Cortex of kidney (tissue), 1 donor: ENCODE measurements at places on chromosomes 3 and 15.

DNA sequence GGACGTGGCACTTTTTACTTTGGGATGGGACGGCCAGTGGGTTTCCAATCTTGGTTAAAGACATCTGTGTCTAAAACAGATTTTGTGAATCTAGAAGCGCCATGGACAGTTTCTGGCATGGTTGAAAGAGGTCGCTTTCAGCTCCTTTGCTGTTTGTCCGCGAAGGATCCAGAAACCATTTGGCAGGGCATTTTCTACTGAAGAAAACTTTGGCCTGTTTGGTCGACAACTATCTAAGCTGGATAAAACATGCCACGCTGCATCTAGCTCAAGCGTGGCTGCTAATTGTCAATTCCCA is 730 bp upstream of the RORA start:
- DNase-seq: no peak

DNA sequence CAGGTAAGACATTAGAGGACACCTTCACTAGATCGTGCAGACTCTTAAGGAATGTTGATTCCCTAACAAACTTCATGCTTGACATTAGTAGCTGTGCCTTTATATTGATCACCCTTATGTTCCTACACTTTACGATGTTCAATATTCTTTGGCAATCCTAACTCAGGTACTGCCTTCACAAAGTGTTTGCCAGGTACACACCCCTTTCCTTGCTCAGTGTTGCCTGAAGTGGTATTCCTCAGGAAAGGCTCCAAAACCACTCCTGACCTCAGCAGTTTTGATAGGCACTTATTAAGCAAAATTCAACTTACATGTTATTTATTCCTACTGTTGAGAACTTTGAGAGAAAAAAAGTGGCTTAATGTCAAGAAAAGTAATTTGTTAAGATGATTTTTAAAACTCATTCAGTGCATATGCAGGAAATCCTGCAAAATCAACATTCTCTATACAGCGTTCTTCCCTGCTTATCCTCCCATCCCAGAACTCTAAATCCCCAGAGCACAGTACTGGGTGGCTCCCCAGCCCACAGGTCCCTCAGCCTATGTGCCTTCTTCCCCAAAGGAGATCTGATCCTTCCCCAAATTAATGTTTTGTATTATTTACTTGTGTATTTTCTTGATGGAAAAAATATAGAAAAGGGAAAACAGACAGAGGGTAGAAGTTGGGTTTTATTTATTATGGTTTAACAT is 260.7 kb downstream of the MECOM start:
- DNase-seq: no peak

DNA sequence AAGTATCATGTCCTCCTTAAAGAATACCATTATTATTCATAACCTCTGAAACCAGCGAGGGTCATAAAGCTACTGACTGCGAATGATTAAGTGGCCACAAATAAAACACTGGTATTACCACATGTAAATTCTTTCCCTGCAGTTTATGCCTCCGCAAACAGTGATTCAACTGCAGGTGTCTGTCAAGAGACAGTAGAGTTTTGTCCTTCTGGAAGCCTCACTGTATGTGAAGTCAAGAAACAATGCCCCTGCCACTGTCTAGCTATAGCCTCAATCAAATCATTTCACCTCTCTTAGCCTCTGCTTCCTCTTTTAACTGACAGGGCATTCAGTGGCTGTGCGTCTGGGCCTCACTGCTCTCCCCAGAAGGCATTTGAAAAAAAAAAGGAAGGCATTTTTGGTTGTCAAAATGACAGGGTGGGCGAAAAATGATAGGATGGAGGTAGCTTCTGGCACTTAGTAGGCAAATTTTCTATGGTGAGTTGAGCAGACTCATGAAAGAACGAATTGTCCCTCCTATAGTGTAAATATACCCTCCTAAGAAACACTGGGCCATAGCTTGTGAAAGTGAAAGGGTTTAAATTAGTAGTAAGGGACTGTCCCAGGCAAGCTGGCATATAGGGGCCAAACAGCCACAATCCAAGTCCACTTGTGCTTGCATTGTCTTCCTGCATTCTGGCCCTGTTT is 66.7 kb downstream of the FILIP1L start:
- DNase-seq: no peak

DNA sequence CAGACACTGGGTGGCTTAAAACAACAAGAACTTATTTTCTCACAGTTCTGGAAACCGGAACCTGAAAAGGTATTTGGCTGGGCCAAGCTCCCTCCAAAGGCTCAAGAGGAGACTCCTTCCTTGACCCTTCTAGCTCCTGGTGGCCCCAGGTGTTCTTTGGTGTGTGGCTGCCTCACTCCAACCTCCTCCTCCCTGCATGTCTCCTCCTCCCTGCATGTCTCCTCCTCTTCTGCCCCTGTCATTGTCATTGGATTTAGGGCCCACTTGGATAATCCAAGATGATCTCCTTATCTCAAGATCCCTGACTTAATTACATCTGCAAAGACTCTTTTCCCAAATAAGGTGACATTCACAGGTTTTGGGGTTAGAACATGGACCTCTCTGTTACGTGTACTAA is 69.8 kb upstream of the MFGE8 start:
- no peak for DNase-seq

DNA sequence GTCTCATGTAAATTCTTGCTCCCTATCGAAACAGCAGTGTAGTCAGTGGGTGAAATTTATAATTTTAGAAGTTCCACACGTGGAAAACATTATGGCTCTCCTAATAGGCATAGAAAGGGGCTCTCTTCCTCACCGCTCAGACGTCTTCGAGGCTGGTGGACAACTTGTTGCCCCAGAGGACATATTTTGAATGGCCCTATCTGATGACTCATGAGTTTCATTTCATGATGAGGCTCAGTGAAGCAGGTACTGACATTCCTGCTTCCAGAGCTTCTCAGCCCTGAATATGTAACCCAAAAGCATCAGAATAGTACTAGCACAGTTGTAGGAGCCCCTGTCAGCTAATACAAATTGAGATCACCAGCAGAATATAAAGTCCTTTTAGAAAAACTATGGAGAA is 117.9 kb downstream of the HERC1 start:
- no peak for DNase-seq

DNA sequence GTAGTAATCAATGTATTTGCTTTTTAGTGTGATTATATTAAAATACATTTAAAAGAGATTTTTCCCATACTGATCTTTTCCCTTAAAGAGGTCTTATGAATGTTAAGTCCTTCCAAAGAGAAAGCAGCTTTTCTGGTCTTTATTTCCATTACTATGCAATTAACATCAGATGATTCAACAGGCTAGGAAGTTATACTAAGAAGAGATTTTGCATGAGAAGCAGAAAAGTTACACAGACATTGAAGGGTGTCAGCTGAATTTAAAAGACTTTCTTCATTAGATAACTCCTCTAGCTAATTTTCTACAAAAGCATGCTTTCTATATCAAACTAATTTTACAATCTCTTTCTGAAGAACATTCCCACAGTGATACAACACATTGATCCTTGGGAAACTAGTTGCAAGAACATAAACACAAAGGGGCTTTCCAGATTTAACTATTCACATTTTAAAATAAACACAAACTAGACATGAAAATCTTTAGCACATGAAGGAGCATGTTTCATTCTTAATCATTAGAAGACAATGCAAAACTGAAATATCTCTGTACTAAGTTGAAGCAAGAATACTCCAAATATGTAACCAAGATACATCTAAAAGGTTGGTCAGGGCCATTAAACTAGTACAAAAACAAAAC is 965.8 kb downstream of the ROBO1 start:
- no peak for DNase-seq

GRCh38 chr3:184635126-184635525 is 73.5 kb downstream of the EPHB3 start:
- DNase-seq: no peak

GRCh38 chr3:100104442-100104798 is 9.9 kb downstream of the FILIP1L start:
- no peak for DNase-seq

DNA sequence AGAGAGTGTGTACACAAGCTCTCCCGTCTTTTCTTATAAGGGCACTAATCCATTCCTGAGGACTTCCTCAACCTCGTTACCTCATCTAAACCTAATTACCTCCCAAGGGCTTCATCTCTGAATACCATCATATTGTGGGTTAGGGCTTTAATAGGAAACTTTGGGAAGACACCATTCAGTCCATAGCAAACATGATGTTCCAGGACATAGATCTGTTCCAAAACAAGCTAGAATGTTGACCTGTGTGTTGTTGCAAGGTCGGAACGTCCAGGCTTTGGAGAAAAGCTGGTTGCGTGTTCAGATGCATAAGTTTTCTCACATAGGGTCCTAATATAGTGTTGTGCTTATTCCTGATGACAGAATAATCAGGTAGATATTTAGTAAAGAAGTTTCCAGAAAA is 9.7 kb upstream of the TMEM87A start:
- no peak for DNase-seq

DNA sequence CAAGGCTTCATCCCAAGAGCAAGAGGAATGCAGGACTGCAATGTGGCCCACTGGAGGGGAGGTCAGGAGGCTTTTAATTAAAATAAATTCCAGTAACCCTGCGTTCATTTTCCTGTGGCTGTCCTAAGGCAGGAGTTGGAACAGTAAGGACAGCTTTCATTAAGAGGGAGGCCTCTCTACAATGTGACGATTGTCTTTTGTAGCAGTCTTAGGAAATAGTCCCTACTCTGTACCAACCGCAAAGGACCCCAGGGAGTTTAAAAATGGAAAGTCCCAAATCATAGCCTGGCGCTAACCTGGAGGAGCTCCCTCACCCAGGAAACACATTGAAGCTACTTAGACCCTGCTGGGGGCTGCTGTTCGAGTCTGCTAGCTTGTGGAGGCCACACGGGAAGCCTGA is 62.8 kb downstream of the SYNM start:
- no peak for DNase-seq

- DNase-seq: no peak
Measured at GRCh38 chr3:10889206-10889960, 73.4 kb downstream of the SLC6A11 start.

- no peak for DNase-seq
Measured at GRCh38 chr3:42855547-42856380, 19.9 kb downstream of the CYP8B1 start.

GRCh38 chr3:133393204-133393603 is 6.7 kb upstream of the BFSP2 start:
- no peak for DNase-seq

GRCh38 chr3:71907996-71908395 is 123.0 kb upstream of the PROK2 start:
- DNase-seq: no peak

DNA sequence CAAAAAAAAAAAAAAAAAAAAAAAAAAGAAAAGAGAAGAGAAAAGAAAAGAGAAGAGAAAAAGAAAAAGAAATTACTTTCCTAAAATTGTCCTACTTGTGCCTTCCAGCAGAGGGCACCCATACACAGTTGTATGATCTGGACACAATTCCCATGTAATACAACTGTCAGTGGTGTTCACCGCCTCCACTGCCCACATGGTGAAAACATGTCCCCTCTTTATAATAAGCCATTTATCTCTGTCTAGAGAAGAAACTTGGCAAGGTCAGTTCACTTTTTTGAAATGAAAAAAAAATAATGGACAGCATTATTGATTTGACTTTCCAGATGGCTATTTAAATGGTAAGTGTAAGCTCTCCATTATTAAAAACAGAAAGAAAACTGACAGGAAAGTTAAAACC is 459.4 kb downstream of the GBE1 start:
- no peak for DNase-seq

- no peak for DNase-seq
Measured at GRCh38 chr3:37686220-37686619, 175.5 kb upstream of the CTDSPL start.

- DNase-seq: no peak
Measured at GRCh38 chr15:41961001-41961518, 11.3 kb downstream of the EHD4 start.

DNA sequence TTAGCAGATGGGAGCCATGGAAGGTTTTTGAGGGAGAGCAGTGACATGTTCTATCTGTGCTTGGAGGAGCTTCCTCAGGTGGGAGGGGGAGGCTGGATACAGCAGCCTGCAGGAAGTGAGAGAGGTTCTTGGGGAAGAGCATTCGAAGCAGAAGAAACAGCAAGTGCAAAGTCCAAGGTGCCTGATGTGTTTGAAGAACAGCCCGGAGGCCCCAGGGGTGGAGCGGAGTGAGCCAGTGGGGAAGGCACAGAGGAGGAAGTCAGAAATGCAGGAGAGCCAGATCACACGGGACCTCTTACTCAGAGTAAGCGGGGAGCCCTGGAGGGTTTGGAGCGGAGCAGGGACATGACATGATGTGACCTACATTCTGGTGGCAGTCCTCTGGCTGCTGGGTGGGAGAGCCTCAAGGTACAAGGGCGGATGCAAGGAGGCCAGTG is 10.8 kb downstream of the ITGA11 start:
- DNase-seq: no peak

GRCh38 chr3:15055019-15055557 is 10.0 kb downstream of the MRPS25 start:
- no peak for DNase-seq

- DNase-seq: no peak
Measured at GRCh38 chr15:77123854-77124253, 52.9 kb upstream of the TSPAN3 start.

DNA sequence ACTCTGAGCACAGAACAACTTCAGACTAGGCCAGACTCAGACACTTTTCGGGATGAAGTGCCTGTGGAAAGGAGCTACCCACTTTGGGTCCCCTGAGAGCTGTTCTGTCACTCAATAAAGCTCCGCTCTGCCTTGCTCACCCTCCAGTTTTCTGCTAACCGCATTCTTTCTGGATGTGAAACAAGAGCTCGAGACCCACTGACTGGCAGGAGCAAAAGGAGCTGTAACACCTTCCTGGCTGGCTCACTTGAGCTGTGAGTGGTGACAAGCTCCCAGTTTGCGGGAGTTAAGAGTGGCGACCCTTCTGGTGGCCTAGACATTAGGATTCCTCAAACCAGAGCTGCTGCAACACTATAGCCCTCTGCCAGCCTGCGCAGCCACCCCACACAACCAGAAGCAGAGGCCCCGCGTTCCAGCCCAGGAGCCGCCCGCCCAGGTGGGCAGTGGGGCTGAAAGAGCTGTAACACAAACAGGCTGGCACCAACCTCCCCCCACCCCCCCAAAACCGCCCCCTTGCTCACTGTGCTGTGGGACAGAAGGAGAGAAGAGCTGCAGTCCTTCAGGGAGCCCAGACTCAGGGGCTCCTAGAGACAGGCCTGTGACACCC is 1178.1 kb upstream of the GBE1 start:
- DNase-seq: no peak

GRCh38 chr3:71438904-71439303 is 144.6 kb downstream of the FOXP1 start:
- no peak for DNase-seq

DNA sequence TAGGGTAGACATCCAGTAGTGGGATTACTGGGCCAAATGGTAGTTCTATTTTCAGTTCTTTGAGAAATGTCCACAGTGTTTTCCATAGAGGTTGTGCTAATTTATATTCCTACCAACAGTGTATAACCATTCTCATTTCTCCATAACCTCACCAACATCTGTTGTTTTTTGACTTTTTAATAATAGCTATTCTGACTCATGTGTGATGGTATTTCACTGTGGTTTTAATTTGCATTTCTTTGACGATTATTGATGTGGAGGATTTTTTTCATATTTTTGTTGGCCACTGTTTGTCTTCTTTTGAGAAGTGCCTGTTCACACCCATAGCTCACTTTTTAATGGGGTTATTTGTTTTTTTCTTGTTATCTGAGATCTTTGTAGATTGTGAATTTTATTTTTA is 125.2 kb downstream of the CFAP20DC start:
- no peak for DNase-seq
